Thoracic aorta (tissue), 2 donors: ENCODE measurements at places on chromosomes 3 and 15. TPM values are rescaled to one million over a fixed set of nuclear protein-coding genes. Genes with fewer than 3 reads are reported as not detected.

DNA sequence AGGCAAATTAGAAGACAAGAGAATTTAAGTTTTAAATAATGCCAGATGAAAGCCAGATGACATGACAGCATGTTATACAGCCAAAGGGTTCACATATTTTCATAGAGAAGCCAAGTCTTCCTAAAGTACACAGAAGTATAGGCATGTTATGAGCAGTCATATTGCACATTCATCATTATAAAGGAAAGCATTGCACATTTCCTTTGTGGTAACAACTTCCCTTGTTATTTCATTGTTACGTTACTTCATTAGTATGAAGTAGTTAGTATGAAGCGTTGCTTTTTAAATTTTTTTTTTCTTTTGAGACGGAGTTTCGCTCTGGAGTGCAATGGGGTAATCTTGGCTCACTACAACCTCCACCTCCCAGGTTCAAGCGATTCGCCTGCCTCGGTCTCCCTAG, 4.6 kb upstream of the ABCC5 start:
- DNase-seq, result no peak

DNA sequence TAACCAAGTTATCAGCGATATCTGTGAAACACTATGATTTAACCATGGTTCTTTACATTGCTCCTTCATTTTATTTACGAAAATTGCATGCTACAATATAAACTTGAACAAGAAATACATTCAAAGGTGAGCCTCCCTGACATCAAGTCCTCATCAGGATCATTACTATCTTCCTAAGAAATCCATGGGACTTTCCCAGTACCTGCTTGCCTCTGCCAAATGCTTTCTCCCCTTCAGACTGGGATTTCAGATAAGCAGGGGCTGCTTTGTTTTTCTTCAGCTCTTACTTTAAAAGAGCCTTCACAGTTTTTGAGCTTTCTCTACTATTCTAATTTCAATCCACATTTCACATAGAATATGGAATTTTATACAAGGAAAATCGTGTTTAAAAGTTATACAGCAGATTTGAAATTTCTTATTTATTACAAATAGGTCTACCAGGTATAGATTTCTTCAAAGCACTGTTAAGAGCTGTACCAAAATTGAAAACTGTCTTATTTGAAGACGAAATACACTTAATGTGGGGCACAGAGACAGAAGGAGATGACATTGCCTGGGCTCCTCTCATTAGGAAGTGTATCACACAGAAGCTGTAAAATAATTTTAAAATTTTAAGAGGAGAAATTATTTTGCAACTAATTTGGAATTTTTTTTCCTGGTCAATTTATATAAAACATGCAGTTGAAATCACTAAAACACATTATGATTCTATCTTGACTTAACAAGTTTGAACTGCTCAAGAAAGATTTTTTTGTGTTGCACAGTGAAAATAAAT, 615.0 kb upstream of the AGTR1 start:
- DNase-seq, result no peak

DNA sequence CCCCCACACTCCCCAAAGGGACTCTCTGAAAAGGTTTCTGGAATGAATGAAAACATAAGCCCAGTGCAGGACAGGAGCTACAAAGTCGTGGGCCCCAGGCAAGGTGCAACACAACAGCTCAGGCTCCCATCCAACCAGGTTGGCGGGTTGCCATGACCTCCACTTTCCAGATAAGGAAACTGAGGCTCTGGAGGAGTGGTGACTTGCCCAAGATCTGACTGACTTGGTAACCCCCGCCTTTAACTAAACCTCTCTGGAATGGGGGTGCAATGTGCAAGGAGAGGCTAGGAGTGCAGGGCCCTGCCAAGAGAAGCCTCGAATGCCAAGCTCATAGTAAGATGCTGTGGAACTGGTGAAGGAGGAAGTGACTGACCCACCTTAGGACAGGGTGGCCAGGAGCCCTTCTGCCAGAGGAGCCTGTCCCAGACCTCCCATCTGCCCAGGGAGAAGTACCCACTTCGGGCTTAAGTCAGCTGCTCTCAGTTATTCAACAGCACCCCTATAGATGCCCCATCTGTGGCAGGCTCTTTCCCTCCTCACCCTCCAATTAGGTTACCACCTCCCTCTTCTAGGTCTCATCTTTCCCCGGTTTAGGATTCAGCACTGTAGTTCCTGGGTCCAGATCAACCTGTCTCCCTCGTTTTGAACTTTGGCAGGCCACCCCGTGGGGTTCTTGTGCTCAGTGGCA, 553 bp upstream of the TNNC1 start:
- DNase-seq, result no peak

DNA sequence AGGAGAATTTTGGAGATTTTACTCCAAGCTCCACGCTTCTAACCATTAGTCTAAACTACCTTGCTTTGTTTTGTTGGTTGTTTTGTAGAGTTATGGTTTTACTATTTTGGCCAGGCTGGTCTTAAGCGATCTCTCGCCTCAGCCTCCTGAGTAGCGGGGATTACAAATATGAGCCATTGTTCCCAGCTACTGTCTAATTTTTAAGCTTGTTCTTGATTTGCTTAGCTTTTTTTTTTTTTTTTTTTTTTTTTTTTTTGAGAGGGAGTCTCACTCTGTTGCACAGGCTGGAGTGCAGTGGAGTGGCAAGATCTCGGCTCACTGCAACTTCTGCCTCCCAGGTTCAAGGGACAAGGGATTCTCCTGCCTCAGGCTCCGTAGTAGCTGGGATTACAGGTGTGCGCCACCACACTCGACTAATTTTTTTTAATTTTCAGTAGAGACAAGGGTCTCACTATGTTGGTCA, 28.5 kb downstream of the EFCAB12 start:
- DNase-seq, result no peak

DNA sequence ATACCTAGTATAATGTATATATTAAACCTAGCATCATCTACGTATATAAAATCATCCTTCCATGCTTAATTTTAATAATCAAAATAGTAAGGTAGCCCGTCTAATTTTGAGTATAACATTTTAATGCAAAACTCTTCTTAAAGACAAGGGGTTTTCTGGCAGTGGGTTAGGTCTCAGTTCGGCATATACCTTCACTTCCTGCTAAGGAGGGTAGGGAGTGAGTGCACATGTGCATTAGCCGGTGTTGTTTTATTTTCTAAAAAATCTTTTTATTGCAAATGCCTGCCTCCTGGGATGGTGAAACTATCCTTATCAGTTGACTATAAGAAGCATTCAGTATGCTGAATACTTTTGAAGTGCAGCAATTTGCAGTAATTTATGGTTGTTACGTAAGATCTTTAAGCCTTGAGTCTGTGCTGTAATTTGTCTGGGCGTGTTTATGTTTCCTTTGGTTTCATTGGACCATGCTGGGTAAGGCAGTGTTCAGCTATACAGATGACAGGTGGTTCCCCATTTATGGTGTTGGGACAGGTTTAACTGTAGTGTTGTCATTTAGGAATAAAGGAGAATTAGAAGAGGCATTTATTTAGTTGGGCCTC, 11.7 kb downstream of the ARHGEF26 start:
- DNase-seq, result no peak

DNA sequence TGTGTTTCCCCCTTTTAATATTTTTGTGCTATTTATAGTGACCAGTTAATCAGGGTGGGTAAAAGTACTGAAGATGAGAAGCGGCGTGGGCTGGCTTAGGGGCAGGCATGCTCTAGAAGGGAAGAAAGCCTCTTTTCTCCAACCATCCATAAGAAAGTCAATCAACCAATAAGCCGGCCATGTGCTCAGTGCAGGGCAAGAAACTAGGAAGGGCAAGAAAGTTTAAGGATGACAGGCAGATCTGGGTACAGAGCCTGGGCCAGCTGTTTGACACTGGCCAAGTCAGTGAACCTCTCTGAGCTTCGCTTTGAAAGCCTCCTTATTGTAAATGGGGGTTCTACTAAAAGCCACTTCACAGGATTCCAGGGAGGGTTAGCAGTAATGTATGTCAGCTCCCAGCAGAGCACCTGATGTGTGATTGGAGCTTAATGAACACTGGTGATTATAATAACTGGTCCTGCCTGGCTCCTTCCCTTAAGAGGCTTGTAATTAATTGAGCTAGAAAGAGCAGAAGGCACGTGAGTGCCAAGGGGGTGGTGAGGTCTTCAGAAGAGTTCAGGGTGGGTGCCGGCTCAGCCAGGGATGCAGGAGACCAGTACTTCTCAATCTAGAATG, 5.7 kb upstream of the CHRNA3 start:
- no peak for DNase-seq

DNA sequence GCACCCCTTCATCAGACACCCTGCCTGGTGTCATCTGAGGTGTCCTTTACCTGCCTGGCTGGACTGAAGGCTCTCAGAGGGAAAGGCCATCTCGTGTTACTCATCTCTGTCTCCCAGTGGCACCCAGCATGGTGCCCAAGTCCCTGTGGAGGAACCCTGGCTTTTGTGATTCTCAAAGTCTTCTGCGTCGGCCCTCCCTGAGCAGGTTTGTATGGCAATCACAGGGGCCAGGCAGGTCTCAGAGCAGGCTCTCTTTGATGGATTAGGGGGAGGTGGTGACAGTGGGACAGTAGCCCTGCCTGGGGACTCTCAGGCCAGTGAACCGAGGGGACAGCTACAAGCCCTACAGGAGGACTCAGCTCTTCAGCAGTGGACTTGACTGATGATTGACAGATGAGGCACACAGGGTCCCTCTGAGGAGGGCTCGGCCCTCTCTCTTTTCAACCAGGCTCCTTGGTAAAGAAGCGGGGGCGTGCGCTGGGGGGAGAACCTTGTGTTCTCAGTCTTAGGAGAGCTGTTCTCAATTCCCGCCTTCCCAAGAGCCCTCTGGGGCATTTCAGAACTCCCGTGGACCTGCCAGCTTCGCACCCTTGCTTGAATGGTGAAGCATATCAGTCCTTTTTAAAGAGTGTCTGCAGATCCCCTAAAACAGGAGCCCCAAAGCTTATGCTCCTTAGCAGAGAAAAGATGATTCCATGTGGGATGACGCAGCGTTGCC, 108.3 kb downstream of the VGLL4 start:
- no peak for DNase-seq

GRCh38 chr3:13546667-13547171, 2.2 kb upstream of the FBLN2 start:
- no peak for DNase-seq

- no peak for DNase-seq
Observed at GRCh38 chr3:144760831-144761230, 789.2 kb downstream of the DIPK2A start.

DNA sequence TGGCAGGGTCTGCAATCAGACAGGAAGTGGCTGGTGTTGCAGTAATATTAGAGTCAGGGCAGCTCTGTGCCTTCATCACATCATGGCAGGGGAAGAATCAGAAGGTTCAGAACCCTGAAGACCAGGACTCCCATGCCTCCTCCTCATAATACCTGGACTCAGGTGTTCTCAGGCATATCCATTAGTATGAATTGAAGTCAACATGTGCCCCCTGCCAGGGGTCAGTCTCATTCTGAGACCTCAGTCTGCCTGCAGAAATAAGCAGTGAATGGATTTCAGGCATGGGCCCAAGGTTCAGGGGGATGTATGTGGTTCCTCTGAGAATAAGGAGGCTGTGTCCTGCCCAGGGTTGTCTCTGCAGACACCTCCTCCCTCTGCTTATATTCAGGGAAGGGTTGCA, 74.2 kb downstream of the SPSB4 start:
- DNase-seq, result no peak

- no peak for DNase-seq
Observed at GRCh38 chr15:83053151-83053550, 13.9 kb downstream of the BTBD1 start.

SLC2A2 gene
- total RNA-seq, result not detected

DNA sequence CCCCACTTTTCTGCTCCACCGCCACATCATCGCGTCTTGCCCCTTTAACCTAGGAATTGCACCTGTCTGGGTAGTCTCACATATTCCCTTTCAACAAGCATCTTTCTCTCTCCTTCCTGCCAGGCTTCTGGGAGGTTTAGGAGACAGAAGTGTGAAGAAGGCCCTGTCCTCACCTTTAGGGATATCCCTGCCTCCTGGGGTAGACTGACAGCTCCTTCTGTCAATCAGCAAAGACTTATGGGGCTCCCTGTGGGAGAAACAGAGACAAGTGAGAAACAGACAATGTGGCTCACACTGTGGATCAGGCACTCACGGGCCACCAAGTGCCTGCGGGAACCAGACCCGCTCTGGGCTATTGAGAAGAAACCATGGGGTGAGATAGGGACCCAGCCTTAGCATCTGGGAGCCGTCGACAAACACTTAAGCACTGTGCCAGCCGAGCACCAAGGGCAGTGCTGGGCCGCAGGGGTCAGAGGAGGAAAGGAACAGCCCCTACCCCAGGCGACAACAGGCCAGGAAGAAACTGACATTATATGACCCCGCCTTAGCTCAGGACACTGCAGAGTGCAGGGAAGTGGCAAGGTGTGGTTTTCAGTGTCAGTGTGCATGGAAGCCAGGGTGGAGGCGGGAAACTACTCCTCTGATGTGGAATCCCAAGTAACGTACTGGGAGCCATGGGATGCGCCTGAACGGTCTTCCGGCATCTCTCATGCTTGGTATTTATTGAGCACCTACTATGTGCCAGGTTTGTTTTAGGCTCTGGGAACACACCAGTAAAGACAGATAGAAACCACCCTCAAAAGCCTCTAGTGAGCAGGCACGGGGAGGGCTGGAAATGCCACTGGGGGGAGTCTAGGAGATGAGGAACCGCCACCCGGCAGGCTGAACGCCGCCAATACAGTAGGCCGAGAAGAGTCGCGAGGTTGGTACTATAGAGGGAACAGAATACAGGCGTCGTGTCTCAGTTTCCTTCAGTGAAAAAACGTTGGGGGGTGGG, 1.8 kb downstream of the EFCC1 start:
- DNase-seq, result no peak

GATA2 gene
- total RNA-seq, result 5.2 TPM

DISP2 gene
- total RNA-seq, result 0.21 TPM

DNA sequence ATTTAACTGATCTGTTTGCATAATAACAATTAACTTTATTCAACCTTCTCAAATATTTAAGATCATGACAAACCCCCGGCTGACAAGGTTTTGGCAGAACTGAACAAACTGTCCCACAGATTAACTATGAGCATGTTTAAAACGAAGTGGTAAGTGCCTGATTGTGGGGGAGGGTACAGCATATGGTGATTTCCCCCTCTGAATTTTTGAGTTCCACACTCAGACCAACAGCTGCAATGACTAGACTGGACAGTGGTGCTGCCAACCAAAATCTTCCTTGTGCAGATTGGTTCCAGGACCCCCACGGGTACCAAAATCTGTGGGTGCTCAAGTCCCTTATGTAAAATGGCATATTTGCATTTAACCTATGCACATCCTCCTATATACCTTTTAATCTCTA, 449.5 kb downstream of the SHQ1 start:
- DNase-seq, result no peak

GRCh38 chr3:73955494-73956070, 330.8 kb upstream of the PDZRN3 start:
- DNase-seq, result no peak

KBTBD13 gene
- 3.1 TPM for total RNA-seq

GRCh38 chr15:66415360-66415759, 28.6 kb downstream of the MAP2K1 start:
- no peak for DNase-seq

SLC51B gene
- not detected for total RNA-seq

GRCh38 chr3:60622349-60622748, 628.9 kb downstream of the FHIT start:
- no peak for DNase-seq
